ENCODE measurements at places on chromosomes 5 and 9. TPM values are rescaled to one million over a fixed set of nuclear protein-coding genes. Genes with fewer than 3 reads are reported as not detected.

Gene NFIB
- total RNA-seq: 5.8 TPM

Gene ANKDD1B
- total RNA-seq: not detected

Gene PCDHGA2
- 1.4 TPM for total RNA-seq

Gene IFNB1
- not detected for total RNA-seq

Gene MYORG
- total RNA-seq: 2.6 TPM

Gene OTP
- not detected for total RNA-seq

Gene ADAMTS19
- total RNA-seq: not detected

Gene CYLC2
- not detected for total RNA-seq

Gene UBAC1
- 44.5 TPM for total RNA-seq

Gene CD274
- 3.0 TPM for total RNA-seq

Gene SLC34A3
- not detected for total RNA-seq

Gene ADGRD2
- total RNA-seq: not detected

Gene TAF9
- 97.7 TPM for total RNA-seq

Gene ARSI
- total RNA-seq: 1.2 TPM

Gene SPATA31C1
- not detected for total RNA-seq

Gene ELAVL2
- total RNA-seq: not detected

Gene GFRA3
- total RNA-seq: not detected

Gene BTNL3
- not detected for total RNA-seq

Gene RASEF
- total RNA-seq: not detected

Gene SH3RF2
- 0.53 TPM for total RNA-seq

Gene IFNA2
- not detected for total RNA-seq

Gene SPOUT1
- total RNA-seq: 25.4 TPM

Gene FSTL4
- total RNA-seq: not detected

Gene HMMR
- total RNA-seq: 53.2 TPM

Gene CLIC3
- total RNA-seq: 29.6 TPM

Gene AHRR
- total RNA-seq: 2.8 TPM

Gene FOXD4L5
- not detected for total RNA-seq

Gene DELE1
- total RNA-seq: 34.9 TPM

Gene SLC36A3
- not detected for total RNA-seq

Gene C1QTNF3
- 2.0 TPM for total RNA-seq

All from myometrial cell (primary cell).